NCI-H526 treated with DMSO at 0.1 percent for 48 hours (cell line): ENCODE measurements at places on chromosomes 12 and 14.
A peak's percentile ranks its signal among the peaks of the same experiment; 100 is the strongest.

- no peak for DNase-seq
Measured at GRCh38 chr14:59186306-59186705, 2.2 kb upstream of the DAAM1 start.

GRCh38 chr12:110940933-110941332, 20.6 kb upstream of the MYL2 start:
- DNase-seq = no peak

GRCh38 chr14:96145116-96145864, 59.3 kb upstream of the BDKRB2 start:
- DNase-seq = no peak

DNA sequence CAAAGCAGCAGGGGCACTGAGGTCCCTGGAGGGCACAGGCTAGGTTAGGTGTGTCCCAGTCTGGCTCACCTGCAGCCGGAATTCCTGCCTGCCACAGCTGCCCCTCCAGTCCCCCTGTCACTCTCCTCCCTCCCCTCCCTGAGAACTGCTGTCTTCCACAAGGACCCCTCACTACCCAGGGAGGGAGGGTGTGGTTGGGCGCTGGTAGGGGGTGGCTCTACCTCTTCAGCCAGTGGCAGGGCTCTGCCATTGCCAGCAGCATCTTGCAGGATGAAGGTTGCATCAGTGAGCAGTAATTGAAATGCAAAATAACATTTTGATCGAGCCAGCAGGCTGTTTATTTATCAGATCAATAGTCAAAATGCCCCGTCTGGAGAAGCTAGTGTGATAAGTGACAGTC, 45.7 kb downstream of the ESRRB start:
- no peak for DNase-seq

DNA sequence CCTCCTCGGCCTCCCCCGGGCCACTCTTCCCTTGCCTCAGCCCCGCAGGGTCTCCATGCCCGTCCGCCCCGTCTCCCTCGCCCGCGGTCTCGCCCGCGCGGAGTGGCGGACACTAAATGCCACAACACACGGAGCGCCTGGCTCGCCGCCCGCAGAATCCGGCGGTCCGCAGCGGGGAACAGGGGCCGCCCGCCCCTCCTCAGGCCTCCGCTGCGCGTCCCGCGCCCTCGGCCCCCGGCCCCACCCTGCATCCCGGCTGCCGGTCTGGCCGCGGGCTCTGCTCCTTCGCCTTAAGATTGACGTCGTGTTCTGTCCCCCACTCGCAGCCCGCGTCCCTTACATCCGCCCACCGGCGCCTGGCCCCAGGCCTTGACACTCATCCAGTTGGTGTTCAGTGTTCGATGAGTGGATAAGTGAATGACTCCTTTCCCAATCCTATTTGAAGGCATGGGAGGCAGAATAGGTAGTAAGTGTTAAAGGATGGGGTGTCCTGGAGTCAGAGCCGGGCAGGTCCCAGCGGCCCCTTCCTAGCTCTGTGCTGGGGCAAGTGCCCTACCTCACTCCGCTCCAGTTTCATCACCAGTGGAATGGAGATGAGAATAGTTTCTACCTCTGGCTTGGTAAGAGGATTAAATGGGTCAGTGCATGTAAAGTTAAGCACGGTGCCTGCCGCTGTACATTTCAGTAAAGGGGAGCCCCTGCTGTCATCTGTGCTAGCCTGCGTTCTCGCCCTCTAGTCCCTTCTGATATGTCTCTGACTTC, 622 bp downstream of the TECPR2 start:
- DNase-seq = no peak

DNA sequence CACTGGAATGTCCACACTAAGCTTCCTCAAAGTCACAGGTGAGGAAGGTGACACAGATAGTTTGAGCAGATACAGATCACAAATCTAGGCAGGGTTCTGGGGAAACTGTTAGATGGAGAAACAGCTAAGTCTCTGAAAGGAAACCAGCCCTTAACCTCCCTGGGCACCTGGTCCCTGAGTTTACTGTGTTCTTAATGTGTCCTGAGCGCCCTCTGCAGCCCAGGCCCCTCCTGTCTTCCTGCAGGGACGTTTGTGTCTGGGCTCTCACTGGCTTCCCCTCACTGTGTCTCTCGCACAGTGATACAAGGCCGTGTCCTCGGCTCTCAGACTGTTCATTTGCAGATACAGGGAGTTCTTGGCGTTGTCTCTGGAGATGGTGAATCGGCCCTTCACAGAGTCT, 684.3 kb downstream of the TMEM121 start:
- no peak for DNase-seq

- DNase-seq = no peak
Measured at GRCh38 chr12:28578833-28579252, 388.6 kb downstream of the CCDC91 start.

- DNase-seq = no peak
Measured at GRCh38 chr12:13369474-13370056, 173.0 kb downstream of the EMP1 start.

GRCh38 chr12:74725154-74725553, 187.5 kb downstream of the ATXN7L3B start:
- DNase-seq = no peak

DNA sequence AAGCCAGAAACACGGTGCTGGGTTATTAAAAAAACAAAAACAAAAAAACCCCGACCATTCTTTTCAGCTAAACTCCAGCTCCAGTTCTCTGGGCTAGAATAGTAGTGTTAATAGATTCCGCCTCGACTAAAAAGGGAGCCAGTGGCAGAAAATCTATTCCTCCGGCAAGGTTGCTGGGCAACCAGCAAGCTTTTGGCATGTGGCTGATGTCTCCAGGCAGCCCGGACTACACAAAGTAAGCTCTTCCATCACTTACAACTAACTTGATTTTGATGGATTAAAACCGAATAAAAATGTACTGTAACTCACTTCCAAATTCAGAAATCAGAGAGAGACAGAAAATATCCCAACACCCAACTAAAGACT, 126.4 kb upstream of the FOXN3 start:
- no peak for DNase-seq

DNA sequence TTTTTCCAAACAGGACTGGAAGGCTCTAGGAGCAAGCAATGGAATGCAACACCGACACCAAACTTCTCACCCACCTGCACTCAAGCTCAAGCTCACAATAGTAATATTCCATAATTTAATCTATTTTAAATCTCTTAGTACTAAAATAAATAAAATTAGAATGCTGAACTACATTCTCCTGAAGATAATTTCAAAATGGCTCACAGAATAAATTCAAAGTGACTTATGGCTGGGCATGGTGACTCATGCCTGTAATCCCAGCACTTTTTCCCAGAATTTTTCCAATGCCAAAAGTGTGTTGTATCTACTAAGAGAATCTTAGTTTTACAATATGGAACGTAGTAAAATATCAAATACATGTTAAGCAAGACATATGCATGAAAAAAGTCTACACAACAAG, 31.5 kb downstream of the DUSP16 start:
- no peak for DNase-seq

GRCh38 chr14:85764822-85765221, 234.9 kb downstream of the FLRT2 start:
- peak; percentile 81 for DNase-seq
